Activated CD4-positive, alpha-beta T cell treated with anti-CD3 and anti-CD28 coated beads, Interleukin-2, amount 50 U/mL, for 24 hours (primary cell): ENCODE measurements at places on chromosomes 7 and 10.

- no peak for DNase-seq
Measured at GRCh38 chr7:46853451-46853850, 728.5 kb downstream of the TNS3 start.

DNA sequence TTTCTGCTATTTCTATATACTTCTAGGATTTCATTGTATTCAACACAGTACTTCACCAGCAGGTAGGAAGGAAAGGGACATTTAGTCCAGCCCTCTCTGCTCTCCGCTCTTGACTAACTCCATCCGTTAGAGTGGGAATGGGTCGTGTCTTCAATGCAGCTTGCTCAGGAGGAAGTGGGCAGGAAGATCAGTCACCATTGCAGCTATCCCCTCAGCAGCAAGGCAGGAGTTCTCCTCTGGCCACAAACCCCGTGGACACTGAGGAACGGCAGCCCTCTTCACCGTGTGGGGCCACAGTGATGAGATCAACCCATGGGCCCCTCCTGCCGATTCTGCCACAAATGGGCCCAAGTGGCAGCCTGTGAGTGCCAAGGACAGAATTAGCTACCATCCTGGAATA, 30.2 kb upstream of the IKZF1 start:
- DNase-seq: no peak

DNA sequence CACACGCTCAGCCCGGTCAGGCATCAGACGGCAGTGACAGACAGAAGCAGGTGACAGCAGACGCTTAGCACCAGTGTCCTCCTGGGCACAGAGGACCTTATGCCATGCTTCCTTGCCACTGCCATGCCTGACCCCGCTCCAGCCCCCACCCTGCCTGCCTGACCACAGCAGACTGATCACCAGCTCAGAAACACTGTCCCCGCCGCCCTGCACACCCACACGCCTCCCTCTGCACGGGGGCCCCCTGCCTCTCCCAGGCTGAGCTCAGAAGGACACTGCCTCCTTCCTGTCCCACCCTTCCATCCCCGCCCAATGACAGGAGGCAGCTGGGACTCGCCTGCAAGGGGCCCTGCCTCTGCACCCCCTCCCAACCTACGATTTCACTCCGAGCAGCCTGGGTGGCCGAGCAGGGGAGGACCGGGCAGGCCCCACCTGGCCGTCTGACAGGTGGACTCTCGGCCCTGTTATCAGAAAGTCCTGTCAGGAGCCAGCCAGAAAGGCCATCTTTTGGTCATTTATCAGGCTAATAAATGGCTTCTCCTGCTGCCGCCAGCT, 183.4 kb downstream of the ELFN1 start:
- no peak for DNase-seq

DNA sequence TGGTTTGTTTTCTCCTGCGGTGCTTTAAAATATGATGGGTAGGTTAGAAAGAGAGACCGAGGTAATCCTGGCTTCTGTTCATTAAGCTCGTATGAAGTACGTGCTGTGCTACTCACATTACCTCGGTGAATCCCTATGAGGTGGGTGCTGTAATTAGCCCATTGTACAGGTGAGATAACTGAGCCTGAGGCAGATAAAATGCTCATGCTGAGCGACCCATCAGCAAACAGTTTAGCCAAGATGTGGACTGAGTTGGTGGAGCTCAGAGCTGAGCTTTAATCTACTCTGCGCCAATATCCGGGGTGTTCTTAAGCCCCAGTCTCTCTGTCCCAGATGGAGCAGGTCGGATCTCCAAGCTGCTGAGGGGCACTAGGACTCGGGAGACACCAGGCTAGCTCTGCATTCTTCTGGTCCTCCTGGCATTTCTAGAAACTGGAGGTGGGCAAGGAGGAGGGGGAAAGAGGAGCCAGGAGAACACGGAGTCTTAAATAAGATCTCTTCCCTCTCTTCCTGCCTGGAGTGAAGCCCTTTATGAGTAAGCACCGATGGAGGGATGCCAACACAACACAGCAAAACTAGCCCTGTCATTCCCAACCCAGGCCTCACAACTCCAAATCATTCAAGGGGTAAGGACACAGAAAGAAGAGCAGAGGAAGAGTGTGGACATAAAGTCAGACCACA, 458.5 kb downstream of the KCNMA1 start:
- DNase-seq: no peak

DNA sequence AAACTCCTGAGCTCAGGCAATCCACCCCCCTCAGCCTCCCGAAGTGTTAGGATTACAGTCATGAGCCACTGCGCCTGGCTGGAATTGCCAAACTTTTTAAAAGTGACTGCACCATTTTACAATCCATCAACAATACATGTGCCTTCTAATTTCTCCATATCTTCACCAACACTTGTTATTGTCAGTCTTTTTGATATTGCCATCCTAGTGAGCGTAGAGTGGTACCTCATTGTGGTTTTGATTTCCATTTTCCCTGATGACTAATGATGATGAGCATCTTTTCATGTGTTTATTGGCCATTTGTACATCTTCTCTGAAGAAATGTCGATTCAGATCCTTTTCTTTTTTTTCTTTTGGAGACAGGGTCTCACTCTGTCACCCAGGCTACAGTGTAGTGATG, 21.7 kb upstream of the STRIP2 start:
- DNase-seq: no peak

- DNase-seq: no peak
Measured at GRCh38 chr7:129256221-129256620, 31.4 kb downstream of the AHCYL2 start.

GRCh38 chr7:47759056-47759706, 177.3 kb upstream of the TNS3 start:
- no peak for DNase-seq

DNA sequence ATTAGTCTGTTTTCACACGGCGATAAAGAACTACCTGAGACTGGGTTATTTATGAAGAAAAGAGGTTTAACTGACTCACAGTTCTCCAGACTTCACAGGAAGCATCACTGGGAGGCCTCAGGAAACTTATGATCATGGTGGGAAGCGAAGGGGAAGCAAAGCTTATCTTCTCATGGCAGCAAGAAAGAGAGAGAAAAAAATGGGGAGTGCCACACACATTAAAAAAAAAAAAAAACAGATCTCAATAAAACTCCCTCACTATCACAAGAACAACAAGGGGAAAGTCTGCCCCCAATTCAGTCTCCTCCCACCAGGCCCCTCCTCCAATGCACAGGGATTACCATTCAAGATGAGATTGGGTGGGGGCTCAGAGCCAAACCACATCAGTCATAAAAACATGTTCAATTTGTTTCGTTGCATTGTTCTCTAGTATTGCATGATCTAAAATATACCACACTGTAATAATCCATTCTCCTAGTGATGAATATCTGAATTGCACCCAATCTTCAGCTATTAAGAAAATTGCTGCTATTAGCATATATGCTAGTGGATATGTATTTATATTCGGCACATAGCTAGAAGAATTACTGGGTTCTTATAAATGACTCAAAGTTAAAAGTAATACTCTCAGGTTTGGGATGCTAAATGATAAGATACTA, 328.9 kb upstream of the KCND2 start:
- DNase-seq: no peak

DNA sequence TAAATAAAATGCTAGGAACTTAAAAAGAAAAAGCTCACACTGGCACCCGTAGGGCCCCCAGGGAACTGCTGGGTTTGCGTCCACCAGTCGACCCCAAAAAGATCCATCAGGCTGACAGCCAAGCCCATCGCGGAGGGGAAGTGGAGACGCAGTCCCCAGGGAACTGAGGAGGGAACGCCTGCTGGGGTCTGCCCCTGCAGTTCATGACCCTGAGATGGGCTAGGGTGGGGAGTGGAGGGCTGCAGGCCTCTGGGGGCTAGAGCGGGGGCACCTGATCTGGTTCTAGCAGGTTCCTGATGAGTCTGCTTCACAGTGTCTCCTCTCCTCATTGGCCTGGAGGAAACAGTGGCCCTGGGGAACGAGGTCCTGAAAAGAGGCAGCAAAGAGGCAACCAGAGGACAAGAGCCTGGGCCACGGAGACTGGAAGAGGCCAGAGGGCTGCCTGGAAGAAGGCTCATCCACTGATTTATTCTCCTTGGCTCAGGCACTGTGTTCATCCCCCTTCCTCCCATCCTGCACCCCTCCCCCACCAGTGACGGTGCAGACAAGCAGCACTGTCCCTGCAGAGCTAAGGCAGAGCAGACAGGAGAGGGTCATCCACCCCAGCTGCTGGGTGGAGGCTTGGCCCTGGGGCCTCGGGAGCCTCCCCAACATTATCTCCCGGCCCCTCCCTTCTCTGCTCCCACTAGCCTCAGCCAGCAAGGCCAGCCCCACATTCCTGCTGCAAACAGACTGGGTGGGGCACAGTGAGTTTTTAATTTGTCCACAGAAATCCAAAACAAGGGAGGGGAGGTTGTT, 24.7 kb upstream of the HSPA12A start:
- no peak for DNase-seq

DNA sequence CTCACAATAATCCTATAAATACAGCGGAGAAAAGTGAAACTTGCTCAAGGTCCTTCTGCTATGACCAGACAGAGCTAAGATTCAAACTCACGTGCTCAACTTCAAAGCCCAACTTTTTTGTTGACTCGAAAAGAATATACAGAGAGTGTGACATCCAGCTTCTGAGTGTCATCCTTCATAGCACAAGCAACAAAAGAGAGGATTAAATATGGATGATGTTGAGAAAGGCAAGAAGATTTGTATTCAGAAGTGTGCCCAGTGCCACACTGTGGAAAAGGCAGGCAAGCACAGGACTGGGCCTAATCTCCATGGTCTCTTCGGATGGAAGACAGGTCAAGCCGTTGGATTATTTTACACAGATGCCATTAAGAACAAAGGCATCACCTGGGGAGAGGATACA, 2.1 kb upstream of the FAM3C start:
- no peak for DNase-seq

GRCh38 chr10:131249238-131249954, 62.1 kb downstream of the TCERG1L start:
- no peak for DNase-seq

- DNase-seq: no peak
Measured at GRCh38 chr7:136205956-136206355, 228.8 kb upstream of the MTPN start.

GRCh38 chr7:91543646-91544045, 279.4 kb downstream of the FZD1 start:
- no peak for DNase-seq

DNA sequence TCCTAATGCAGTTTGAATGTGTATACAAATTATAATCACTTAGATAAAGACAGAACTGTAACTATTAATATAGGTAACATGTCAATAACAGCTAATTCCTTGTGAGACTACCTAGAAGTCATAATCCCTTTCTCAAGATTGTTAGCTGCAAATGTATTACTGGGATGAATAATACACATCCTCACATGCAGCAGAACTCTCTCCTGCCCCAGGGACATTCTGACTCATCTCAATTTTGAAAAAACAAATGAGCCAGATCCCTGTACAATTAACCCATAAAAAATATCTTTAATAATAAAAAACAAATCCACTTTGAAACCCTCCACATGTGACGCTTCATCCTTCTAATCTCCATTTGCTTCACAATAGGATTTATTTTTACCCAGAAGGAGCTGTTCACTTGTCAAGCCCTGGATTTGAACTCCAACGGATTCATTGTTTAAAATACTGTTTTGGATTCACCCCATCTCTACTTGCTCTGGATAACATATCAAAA, 428.4 kb upstream of the TEX47 start:
- DNase-seq: no peak

GRCh38 chr7:149297034-149297755, 35.2 kb downstream of the ZNF783 start:
- no peak for DNase-seq

DNA sequence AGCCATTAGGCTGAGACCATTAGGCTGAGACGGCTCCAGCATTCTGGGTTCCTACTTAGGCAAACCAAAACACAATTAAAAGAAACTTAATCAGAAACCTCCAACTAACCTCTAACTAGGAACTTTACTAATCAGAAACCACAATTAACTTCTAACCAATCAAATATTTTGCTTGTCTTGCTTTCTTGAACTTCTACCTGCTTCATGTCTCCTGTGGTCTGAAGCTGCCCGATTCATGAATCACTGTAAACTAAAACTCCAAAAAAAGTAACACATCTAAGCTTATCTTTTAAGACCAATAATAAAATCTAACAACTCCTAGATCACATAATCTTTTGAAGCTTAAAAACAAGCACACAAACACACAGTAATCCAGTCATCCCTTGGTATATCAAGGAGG, 76.1 kb downstream of the PDSS1 start:
- no peak for DNase-seq

DNA sequence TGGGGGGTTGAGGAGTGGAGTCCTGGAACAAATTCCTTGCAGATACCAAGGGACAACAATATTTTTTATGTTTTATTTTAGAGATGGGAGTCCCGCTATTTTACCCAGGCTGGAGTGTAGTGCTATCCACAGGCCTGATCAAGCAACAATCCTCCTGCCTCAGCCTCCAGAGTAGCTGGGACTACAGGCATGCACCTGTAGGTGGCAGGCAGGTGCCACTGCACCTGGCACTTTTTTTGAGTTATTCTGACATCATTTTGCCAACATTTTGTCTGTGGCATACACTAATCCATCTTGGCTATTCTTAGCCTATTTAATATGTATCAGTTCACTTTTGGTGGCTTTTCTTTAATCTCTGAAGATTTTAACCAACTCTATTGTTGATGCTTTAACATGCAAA, 317.8 kb upstream of the MTPN start:
- no peak for DNase-seq

DNA sequence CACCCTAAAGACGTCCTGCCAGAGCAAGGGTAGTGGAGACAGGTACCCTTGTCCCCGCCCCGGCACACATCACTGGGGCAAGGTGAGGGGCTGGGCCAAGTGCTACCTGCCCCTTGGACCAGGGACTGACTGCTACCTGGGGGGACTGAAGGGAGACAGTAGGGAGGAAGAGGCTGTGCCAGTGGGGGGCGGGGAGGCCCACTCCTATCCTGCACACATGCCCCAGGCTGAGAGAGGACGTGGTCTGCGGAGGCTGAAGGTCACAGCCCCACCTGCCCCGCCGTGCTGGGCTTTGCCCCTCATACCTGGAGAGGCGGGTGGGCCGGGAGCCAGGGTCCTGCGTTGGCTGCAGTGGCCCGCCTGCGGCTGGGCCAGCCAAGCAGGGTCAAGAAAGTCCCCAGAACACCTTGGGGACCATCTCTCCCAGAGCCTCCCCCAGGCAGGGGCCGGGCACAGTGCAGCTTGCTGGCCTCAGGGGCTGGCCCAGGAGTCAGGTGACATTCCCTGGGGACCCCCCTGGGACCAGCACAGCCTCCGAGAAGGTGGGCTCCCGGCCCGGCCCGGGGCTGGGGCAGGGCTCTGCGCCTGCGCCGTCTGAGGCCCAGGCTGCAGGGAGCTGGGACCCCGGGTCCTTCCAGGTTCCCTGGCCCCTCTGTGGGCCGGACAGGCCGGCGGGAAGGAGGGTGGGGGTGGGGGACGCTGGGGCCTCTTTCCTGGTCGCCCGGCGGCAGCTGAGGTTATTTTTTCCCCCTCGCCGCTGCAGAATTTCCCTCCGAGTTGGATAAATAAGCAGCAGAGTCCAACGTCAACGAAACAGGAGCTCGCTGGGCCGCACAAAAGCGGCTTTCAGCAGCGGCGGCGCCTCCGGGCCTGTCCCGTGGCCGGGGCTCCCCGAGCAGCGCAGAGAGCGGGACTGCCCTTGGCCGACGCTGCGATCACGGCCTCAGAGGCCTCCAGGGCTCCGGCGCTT, 9.8 kb upstream of the FZD9 start:
- DNase-seq: no peak

- no peak for DNase-seq
Measured at GRCh38 chr7:8831376-8831775, 398.0 kb downstream of the NXPH1 start.
